A673 (cell line): ENCODE measurements at places on chromosomes 7 and 10.

DNA sequence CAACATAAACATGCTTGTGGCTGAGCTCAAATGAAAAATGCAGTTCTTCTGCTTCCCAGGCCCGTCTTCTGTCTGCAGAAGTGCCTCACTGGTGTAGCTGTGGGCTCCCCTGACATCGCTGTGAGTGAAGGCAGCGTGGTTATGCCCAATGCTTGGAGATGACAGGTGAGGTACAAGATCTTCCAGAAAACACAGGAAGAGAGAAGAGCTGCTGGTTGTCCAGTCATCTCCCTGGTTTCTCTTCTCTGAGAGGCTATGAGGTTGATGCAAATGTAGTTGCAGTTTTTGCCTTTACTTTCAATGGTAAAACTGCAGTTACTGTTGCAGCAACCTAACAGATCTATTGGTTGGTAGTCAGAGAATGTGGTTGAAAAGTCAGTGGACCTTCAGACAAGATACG lies 223.6 kb downstream of the GATA3 start:
- no peak for DNase-seq

DNA sequence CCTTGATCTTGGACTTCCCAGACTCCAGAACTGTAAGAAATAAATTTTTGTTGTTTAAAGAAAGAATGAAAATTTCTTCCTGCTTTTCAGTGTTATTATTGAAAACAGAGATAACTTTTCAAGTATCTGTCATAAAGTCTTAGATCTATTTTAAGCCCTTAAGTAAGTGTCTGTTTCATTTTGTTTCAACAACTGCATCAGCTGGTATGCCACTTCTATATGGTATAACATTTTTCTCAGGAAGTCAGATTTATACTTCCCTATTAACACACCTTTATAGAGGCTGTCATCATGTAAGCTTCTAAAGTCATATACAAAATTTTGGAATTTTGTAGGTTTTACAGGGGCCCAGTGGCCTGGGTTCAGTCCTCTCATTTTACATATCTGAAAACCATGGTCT lies 24.4 kb downstream of the RALA start:
- no peak for DNase-seq

- no peak for DNase-seq
Measured at GRCh38 chr7:127733986-127734385, 82.0 kb downstream of the SND1 start.

DNA sequence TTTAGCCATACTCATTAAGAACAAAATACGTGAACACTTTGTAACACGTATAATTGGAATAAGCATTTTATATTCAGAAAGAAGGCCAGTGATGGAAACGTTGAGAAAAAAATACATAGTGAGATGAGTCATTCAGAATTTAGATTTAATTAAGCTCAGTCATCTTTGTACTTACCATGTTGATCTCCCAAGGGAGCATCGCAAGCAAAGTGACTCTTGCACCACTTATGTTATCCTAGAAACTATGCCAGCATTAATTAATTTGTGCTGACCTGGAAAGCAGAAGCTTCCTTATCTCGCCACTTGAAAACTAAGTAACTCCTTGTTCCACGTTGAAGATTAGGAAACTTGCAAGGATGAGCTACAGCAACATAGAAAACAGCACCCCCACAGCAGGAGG lies 9.7 kb upstream of the MPP7 start:
- DNase-seq = peak; percentile 60
